ENCODE measurements at places on chromosomes 4 and X.

- DNase-seq, result no peak
Observed at GRCh38 chr4:24923550-24923949, 10.7 kb upstream of the CCDC149 start.

GRCh38 chr4:47442980-47443379, 20.5 kb downstream of the COMMD8 start:
- peak; percentile 5 for DNase-seq

DNA sequence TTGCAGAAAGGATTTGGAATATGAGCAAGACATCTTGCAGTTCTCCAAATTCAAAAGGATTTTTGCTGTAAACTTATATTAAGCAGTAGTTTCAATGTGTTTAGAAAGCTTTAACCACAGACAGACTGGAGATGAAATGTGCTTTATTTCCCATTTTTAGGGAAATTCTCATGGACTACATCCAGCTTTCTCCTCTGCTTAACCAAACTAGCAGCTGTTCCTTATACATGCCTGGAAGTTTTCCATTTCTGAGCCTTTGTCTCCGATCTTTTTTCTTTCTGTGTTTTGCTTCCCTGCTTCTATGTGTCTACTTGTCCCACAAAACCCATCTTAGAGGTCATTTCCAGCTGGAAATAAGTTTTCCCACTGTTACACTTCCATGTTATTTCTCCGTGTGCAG, 41.6 kb downstream of the TMA16 start:
- no peak for DNase-seq

DNA sequence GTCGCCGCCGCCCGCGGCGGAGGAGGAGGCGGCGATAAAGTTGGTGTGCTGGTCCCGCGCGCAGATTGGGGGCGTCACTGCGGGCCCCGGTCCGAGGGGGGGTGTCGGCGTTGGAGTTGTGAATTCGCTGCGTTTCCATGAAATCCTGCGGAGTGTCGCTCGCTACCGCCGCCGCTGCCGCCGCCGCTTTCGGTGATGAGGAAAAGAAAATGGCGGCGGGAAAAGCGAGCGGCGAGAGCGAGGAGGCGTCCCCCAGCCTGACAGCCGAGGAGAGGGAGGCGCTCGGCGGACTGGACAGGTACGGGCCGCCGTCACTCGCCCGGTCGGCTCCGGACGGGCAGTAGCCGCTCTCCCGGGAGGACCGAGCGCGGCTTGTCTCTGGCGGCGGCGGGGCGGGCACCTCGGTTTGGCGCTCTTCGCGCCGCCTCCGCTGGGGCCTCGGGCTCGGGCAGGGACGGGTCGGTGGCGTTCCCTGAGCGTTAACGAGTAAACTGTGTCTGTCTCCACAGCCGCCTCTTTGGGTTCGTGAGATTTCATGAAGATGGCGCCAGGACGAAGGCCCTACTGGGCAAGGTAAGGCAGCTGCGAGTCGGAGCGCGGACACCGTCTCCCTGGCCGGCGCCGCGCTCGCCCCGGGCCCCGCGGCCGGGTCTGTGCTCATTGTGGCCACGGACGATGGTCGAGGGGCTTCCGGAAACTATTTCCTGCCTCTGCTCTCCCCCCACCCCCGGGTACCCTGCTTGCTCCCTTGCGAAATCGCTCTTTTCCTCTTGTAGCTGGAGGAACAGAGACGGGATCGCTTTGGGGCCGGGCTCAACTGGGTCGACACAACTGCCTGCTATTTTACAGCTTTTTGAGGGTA, 658 bp downstream of the KDM6A start:
- peak; percentile 40 for DNase-seq

GRCh38 chr4:6172093-6172926, 28.0 kb downstream of the JAKMIP1 start:
- DNase-seq, result no peak

Measured in NCI-H1417 (cell line).